ENCODE measurements at places on chromosomes 4 and X.

DNA sequence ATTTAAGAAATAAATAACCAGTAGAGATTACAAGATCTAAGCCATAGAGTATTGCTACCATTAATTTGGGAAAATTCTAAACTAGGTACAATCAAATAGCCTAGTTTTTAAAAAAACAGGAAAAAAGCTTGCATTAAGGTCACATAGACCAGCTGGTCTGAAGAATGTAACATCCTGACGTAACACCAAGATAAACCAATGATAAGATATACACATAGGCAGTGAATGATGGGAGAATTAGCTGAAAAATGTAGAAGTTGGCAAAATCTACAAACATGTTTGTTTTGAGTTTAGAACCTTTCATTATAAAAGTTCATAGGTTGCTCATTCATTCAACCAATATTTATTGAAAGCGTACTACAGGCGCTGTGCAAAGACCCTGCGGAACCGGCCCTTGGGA, 120.0 kb downstream of the SH3RF1 start:
- no peak for DNase-seq

DNA sequence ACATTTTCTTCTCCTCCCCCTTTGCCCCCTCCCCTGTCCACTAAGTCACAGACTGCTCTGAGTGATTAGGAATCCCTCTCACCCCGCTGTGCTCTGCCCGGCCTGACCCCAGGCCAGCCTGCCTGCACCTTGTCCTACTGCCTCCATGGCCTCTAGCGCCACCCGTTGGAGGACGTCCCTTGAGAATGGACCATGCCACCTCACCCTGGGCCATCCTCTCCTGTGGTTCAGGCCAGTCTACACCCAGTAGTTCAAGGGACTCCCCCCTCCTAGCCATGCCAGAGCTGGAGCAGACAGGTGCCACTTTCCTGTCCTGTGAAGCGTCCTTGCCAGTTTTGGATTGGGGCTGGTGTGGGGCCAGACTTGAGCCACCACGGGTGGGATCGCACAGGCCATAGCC, 9.7 kb upstream of the IRAK1 start:
- no peak for DNase-seq

DNA sequence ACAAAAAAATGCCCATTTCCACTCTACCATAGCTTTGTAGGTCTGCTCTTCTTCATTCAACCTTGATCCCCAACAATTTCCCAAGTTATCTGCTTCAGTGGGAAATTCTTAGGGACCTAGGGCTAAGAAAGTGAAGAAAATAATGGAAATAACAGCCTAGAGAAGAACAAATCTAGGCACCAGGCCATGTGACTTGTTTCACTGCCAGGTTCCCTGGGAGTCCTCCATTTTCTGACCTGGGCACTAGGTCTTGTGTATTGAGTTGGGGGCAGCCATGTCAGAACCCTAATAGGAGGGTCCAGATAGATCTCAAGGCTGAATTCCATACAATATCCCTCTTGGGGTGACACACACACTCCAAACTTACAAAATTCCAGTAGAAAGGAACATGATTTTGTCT, 194.6 kb upstream of the STK26 start:
- DNase-seq: no peak

DNA sequence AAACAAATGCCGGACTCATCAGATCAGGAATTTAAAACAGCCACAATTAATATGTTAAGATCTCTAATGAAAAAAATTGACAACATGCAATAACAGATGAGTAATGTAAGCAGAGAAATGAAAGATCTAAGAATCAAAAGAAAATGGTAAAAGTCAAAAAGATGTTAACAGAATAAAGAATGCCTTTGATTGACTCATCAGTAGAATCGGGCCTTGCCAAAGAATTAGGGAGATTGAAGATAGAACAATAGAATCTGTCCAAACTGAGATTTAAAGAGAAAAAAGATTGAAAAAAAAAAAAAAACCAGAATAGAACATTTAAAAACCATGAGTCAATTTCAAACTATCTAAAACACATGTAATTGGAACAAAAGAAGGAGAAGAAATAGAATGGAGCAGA, 25.9 kb upstream of the GUCY1A1 start:
- DNase-seq: no peak

GRCh38 chr4:6195602-6196319, 4.6 kb downstream of the JAKMIP1 start:
- DNase-seq: no peak

- no peak for DNase-seq
Measured at GRCh38 chr4:109576462-109576861, 16.4 kb downstream of the MCUB start.

DNA sequence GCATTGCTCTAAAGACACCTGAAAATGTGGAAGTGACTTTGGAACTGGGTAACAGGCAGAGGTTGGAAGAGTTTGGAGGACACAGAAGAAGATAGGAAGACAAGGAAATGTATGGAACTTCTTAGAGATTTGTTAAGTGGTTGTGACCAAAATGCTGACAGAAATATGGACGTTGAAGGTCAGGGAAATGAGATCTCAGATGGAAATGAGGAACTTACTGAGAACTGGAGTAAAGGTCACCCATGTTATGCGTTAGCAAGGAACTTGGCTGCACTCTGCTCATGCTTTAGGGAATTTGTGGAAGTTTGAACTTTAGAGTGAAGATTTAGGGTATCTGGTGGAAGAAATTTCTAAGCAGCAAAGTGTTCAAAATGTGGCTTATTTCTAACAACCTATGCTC, 99.4 kb downstream of the FAM13A start:
- no peak for DNase-seq

GRCh38 chrX:140274811-140275525, 229.9 kb downstream of the SOX3 start:
- no peak for DNase-seq

DNA sequence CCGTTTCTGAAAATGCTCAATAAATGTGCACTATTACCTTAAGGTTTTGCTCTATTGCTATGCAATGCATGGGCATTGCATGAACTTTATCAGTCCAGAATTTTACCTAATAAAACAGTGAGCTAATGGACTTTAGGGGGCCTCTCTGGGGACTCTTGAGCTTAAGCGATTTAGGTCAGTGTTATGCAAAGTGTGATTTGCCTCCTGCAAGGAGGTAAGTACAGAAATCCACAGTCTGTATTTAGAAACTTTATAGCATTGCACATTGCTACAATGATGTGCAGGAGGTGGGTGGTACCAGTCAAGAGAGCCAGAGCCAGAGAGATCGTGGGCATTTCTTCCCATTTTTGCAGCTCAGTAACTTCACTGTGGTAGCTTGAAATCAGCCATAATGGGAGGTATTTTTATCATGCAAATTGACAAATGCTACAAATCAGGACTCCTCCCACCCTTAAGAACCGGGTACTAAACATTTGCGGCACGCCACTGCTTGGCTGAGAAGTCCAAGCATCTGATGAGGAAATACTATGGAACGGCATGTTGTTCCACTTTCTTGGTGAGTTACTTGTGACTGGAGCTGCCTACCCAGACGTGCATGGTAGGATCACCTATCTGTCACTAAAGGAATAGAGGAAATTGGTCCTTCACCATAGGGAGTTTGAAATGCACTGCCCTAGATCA, 174.6 kb upstream of the PGRMC2 start:
- DNase-seq: no peak

DNA sequence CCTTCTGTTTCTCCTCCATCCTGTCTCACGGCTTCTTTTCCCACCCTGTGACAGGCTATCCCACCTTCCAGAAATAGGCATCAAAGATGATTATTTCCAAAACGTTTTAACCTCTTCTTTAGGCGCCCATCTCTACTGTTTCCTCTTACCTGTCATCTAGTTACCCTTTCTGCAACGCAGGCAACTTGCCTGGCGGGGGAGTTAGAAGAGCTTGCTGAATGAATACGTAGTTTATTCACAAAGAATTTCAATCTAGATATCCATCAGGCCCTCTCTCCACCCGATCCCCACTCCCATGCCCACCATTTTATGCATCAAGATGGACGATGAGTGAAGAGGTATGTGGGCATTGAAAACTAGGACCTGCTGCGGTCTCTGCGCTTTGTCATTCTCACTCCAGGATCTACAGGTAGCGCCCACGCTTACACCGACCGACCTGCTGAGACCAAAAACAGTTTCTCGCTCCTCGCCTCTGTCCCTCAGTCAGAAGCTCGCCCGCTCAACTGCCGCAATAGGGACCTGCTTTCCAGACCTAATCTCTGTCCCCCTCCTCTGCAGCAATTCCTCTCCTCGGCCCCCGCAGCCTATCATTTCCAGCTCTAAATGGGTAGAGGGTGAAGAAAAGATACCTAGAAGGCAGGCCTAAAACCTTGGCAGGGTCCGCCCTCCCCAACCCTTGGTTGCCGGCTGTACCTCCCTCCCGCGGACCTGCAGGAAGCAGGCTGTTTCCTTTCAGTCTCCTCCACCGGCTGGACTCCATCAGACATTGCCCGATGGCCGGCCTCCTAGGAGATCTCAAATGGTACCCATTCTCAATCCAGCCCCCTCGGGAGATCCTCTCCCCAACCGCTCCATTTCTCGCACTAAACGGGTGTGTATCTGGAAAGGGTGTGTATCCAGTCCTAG, 624 bp downstream of the BEX5 start:
- no peak for DNase-seq

DNA sequence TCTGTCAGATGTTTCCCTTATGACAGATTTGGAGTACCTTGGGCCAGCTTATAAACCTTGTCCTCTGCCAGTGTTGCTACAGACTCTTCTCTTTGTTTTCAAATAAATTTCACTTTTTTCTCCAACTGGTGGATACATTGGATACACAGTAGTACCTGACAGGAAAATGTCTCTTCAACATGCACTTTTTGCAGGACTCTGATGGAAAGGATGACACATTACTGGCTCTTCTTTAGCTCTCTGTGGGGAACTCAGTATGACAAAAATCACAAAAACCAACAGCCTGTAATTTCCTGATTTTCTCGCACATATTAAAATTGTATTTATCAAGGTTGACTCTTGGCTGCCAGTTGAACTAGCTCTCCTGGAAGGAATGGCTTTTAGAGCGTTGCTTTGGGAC, 61.3 kb upstream of the GIMD1 start:
- no peak for DNase-seq

All from CD4-positive, alpha-beta T cell treated with Interleukin-4 for 1 hour (primary cell).